ENCODE measurements at places on chromosomes 16 and 17.

- DNase-seq, result no peak
Measured at GRCh38 chr17:81437191-81437651, 42.0 kb downstream of the BAHCC1 start.

- DNase-seq, result no peak
Measured at GRCh38 chr16:64391063-64391600, 730.7 kb downstream of the CDH11 start.

- no peak for DNase-seq
Measured at GRCh38 chr16:54303613-54304012, 17.0 kb upstream of the IRX3 start.

- DNase-seq, result no peak
Measured at GRCh38 chr16:68985268-68985667, 120.2 kb upstream of the HAS3 start.

- DNase-seq, result no peak
Measured at GRCh38 chr16:30884760-30885159, 9.1 kb downstream of the BCL7C start.

GRCh38 chr17:38751144-38751807 lies 1.3 kb upstream of the PSMB3 start:
- no peak for DNase-seq

DNA sequence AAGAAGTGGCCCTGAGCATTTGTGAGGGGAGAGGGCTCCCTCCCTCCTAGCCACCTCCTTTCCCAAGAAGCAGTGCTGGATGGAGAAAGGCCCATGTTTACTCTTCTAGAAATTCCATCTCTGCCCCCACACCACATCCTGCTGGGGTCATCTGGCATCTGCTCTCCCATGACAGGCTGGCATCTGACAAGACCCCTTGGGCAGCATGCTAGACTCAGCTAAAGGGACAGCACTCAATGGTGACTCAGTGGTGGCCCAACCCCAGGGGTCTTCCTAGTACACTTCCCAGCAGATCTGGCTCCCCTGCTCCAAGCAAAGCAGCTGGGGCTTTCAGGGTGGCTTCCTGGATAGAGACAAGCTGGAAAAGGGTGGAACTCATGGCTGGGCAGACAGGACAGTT lies 14.4 kb downstream of the SLC38A7 start:
- DNase-seq, result no peak

GRCh38 chr17:17500999-17501605 lies 4.9 kb upstream of the RASD1 start:
- no peak for DNase-seq

- no peak for DNase-seq
Measured at GRCh38 chr17:54891176-54891821, 9.4 kb upstream of the TOM1L1 start.

- DNase-seq, result no peak
Measured at GRCh38 chr17:56808503-56808902, 25.2 kb downstream of the C17orf67 start.

DNA sequence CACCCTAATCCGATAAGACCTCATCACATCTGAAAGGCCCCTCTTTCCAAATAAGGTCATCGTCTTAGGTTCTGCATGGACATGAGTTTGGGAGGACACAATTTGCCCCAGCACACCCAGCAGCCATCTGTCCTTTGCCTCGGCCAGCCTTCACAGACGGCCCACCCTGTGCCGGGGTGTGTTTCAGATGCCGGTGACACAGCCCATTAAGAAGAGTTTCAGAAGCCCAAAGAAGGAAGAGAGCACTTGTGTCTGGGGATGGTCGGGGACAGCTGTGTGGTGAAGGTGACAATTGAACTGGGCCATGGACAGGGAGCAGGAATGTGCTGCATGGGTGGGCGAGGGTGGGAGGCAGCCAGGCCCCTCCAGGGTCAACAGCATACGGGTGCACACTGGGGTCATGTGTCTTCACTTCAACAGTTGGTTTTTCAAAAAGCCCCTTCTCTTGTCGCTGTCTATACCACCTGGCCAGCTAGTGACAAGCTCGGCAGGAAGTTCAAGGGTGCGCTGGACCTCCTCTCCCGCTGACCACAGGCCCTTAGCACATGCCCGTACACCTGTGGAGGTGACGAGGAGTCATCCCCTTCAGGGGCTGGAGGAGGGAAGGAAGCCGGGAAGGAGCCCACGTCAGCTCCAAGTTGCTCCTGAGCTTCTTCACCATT lies 183.1 kb downstream of the C16orf95 start:
- DNase-seq, result no peak

- DNase-seq, result no peak
Measured at GRCh38 chr16:27491894-27492587, 57.7 kb downstream of the GTF3C1 start.

DNA sequence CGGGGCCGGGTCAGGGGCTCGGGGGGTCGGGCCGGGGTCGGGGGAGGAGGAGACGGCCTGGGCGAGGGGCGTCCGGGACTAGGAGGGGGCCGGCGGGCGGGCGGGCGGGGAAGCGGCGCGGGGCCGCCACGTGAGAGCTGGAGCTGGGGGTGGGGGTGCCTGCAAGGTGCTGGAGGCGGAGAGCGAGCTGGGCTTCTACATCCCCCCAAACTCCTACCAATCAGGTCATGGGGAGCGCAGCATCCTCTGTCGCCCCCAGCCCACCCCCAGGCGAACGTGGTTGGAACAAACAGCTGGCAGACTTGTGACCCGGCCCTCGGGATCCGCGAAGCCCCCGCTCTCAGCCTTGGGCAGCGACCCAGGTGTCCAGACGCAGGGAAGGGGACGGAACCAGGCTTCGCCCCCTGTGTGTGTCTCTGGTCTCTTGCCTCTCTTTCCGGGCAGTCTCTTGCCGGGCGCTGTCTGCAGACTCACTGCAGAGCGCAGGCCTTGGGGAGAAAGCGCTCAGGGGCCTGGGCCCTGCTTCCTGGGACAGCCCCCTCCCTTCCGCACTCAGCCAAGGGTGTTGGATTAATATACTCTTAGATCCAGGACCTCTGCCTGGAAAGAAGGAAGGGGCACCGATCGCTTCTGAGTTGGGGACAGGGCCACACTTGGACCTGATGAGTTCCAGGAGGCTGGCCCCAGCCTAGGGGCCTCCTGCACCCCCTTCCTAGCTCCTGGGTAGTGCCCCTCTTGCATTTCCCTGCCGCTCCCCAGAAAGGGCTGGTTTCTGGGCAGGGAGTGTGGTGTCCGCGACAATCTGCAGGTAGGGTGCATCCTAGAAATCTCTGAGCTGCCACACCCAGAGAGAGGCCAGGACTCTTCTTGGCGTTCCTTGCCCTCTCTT lies 722 bp downstream of the RASL10B start:
- no peak for DNase-seq

DNA sequence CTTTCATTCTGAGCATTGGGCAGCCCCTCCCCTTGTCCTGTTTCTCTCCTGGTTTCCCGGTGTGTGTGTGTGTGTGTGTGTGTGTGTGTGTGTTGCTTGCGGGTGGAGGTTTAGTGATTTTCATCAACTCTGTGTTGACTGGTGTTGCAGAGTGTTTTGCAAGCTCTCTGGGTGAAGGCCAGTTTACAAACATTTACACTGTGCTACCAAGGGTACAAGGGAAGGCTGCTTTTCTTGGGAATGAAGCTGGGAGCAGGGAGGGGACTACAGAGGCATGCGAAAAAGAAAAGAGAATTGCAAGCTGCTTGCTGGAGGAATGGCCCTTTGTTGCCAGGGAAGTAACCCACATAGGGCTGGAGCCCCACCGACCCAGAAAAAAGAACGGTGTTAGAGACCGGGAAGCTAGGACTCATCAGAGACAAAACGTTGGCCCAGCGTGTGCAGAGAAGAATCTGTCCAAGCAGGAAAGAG lies 29.6 kb downstream of the HS3ST3B1 start:
- no peak for DNase-seq

DNA sequence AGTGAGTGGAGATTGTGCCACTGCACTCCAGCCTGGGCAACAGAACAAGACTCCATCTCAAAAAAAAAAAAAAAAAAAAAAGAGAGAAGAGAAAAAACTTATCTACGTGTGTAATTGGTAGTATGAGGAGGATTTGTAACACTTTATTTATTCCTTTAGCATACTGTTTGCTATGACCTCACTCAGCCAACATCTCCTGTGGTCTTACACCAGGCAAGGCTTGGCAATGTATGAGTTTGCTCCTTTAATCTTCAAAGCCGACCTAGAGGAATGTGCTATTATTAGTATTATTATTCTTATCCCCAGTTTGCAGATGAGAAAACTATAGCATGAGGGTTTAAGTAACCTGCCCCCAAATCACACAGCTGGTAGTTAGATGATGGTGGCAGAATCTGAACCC lies 35.8 kb upstream of the HAPSTR1 start:
- DNase-seq, result no peak

DNA sequence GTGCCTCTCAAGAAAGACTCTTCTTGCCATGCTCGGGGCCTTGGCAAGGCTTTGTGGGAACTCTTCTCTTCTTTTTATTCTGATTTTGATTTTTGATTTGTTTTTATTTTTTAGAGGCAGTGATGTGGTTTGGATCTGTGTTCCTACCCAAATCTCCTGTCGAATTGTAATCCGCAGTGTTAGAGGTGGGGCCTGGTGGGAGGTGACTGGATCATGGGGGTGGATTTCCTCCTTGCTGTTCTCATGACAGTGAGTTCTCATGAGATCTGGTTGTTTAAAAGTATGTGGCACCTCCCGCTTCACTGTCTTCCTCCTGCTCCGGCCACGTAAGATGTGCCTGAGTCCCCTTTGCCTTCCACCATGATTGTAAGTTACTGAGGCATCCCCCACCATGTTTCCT lies 281.4 kb downstream of the CPPED1 start:
- no peak for DNase-seq

DNA sequence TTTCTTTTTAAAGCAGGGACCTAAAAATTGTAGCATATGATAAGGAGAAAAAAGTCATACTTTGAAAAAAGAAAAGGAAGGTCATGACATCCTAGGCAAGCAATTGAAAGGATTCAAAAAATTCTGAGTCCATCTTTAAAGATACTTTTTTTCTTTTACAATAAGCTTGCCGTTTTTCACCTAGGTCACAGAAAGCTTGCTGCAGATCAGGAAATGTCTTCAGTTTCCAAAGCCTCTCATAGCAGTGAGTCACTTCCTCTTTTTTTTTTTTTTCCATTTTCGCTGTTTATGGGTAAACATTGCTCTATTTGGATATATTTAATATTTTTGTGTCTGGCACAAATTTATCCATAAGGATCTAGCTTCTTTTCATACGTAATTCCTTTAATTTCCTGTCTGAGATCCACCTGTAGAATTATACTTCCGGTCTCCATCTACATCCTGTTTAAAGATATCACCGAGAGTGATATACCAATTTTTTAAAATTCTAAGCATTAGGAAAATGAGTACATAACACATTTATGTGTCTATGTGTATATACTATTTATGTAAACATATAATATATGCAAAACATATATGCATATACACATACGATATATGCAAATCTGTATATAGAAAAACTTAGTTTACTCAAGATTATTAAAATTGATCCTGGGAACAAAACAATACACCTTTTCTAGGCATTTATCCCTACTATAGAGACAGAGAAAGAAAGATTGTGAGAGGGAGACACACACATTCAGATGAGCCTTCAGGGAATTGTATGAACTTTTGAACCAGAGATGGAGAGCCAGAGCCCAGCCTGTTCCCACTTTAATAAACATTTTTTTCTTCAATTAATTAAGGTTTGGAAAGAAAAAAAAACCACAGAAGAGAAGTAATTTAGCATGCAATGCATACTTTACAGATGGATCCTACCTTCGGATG lies 134.4 kb downstream of the SKAP1 start:
- DNase-seq, result no peak

DNA sequence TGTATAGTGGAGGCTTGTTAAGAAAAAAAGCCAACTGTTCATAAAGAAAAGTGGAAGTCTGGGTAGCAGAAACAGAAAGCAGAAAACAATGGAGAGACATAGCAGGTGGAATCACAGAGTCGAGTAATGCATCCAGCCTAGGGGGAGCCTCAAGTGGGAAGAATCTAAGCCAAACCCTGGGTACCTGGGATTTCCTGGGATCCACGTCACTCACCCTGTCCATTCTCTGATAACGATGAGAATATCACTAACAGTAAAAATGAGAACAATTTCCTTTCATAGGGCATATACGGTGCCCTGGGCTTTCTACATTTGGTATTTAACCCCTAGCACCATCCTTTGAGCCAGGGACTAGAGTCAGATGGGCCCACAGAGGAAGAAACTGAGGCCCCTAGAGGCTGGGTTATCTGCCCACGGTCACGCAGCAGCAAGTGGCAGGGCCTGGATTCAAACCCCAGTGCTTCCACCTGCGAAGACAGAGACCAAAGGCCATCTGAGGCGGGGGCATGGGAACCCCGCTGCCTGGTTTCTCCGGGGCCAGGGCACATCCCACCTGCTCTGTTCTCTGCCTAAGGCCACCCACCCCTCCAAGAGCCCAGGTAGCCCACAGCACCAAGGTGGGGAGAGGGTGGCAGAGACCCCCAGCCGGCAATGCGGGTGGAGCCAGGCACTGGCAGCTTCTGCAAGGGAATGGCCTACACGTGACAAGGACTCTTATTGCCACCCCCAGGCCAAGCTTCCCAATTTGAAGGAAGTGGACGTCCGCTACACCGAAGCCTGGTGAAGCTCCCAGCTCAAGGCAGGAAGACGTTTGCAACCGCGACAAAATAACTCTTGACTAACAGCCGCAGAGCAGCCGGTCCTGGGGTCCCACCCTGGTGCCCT lies 69.8 kb upstream of the PLCG2 start:
- DNase-seq, result no peak

DNA sequence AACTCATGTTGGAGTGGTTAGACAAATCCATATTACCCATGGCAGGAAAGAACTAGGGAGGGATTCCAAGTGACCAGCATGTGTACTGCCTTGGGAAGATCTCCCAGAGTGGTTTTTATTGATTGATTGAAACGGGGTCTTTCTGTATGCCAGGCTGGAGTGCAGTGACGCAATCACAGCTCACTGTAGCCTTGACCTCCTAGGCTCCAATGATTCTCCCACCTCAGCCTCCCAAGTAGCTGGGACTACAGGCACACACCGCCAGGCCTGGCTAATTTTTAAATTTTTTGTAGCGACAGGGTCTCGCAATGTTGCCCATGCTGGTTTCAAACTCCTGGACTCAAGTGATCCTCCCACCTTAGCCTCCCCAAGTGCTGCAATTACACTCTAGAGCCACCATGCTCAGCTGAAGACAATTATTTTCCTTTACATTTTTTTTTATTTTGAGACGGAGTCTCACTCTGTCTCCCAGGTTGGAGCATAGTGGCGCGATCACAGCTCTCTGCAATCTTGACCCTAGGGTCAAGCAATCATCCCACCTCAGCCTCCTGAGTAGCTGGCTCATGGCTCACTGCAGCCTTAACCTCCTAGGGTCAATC lies 2.5 kb upstream of the TMUB2 start:
- DNase-seq, result no peak

- no peak for DNase-seq
Measured at GRCh38 chr17:38449364-38449763, 21.1 kb downstream of the ARHGAP23 start.

Measured in T-helper 2 cell (primary cell).